ENCODE measurements at places on chromosomes 12 and 14. TPM values are rescaled to one million over a fixed set of nuclear protein-coding genes. Genes with fewer than 3 reads are reported as not detected.

GRCh38 chr12:132271755-132272092, 57.7 kb downstream of the GALNT9 start:
- DNase-seq = no peak

DNA sequence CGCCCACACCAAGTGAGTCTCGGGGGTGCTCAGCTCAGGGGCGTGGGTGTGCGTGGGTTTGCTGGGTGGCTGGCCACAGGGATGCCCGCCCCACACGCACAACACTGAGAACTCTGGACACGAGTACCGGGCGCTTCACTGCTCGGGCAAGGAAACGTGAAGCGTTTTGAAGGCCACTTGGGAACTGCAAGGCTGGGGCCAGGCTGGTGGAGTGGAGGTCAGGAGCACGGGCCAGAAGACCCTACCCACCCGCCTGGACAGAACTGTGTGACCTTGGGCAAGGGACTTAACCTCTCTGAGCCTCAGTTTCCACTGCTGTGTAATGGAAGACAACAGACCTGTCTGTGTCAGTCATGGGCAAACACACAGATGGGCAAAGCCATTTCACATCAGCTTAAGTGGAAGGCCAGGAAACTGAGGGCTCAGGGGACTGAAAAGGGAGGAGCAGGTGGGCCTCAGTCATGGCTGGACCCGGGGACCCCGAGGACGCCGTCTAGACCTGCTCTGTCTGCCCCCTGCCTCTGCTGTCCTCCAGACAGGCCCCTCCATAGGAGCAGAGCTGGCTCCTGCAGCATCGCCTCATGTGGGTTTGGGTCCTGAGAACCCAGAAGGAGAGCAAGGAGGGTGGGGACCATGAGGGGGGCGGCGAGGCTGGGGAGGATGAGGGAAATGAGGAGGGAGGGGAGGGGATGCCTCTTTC, 52.5 kb downstream of the ADGRD1 start:
- peak; percentile 56 for DNase-seq

- DNase-seq = no peak
These were observed 54.5 kb downstream of the MIS18BP1 start for GRCh38 chr14:45198551-45198950.

- DNase-seq = no peak
These were observed 511.7 kb downstream of the TMTC2 start for GRCh38 chr12:83198291-83199015.

DNA sequence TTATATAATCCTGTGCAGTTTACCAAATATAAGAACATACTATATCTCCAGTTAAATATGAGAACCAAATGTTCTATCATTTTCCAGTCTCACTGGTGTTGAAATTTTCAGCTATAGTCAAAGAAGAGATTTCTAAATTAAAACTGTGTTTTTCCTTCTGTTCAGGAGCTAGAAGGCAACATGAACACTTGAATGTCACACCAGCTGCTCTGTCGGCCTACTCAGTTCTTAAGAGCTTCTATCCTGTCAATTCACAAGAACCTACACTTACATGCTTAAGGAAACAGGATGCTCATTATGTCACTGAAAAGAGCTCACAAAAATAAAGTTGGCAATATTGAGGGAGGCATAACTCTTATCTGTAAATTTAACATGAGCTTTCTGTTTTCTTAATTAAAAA, 43.1 kb downstream of the ATP2B1 start:
- DNase-seq = no peak

Gene PDE3A
- not detected for total RNA-seq

Gene TAS2R7
- total RNA-seq = not detected

Gene KRT79
- total RNA-seq = not detected

Gene MFAP5
- not detected for total RNA-seq

Gene GNB3
- total RNA-seq = not detected

Data from natural killer cell treated with Interleukin-12 subunit alpha and Interleukin-12 subunit beta and Interleukin-15 and Interleukin-18, amount 100 ng/mL, for 72 hours (primary cell).